ENCODE measurements at places on chromosomes 1 and 21.

GRCh38 chr1:110675060-110675791, 486 bp upstream of the KCNA3 start:
- DNase-seq, result peak; percentile 13

GRCh38 chr1:114340892-114341291, 170.1 kb downstream of the TRIM33 start:
- DNase-seq, result no peak

DNA sequence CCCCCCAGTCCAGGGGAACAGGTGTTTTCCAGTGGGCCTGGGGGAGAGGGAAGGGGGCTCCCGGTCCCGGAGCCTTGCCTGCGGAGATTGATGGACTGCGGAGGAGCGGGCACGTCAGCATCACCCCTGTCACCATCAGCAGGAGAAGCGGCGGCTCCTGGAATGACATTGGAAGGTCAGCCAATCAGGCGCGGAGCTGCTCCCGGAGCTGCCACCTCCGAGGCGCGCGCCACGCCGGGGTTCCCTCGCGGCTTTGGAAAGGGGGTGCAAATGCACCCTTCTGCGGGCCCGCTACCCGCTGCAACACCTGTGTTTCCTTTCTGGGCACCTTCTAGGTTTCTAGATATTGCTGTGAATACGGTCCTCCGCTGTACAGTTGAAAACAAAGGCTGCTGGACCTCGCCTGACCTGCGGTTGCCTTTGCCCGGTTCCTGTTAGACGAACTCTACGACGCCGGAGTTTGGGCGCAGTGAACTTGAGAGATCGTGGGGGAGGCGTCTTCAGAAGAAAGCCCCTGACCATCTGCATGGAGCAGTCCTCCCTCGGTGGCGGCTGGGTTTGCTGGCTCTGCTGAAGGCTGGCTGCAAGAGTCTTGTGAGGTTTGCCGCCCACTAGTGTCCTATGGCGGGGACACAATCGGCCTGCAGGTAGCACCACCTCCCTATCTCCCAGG, 5.3 kb downstream of the DSCAM start:
- DNase-seq, result no peak

- DNase-seq, result no peak
Measured at GRCh38 chr1:177007437-177008161, 156.9 kb downstream of the ASTN1 start.

GRCh38 chr1:61426254-61426653, 298.7 kb downstream of the TM2D1 start:
- no peak for DNase-seq

DNA sequence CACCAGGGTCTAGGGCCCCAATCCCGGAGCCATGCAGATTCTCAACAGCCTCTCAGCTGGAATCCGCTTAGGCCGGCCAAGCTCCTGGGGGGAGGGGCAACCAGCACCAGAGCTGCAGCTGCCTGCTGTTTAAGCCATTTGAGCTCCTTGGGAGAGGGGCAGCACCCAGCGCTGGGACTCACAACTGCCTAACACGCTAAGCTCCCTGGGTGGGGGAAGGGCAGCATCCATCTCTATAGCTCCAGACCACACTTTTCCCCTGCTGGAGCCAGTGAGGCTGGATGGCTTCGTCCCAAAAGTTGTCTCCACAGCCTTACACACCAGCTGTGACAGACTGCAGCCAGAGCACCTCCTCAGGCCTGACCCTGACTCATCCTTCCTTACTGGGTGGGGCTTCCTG, 6.9 kb upstream of the PTGFR start:
- no peak for DNase-seq

DNA sequence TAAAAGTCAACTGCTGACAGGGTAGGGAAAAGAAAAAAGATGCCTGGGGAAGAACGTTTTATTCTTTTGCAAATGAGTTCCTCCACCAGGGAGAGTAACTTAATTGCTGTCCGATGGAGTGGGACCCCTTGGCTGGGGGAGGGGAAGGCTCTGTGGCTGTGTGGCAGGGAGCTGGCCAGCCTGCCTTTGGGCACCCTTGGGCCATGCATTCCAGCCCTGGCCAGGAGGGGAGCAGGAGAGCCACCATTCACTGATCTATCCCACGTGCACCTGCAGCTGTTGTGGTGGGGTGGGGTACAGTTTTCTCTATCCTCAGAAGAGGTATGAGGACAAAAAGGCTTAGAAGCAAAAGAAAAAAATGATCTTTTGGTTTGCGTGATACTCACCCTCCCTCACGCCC, 116.9 kb downstream of the KCNK1 start:
- no peak for DNase-seq

DNA sequence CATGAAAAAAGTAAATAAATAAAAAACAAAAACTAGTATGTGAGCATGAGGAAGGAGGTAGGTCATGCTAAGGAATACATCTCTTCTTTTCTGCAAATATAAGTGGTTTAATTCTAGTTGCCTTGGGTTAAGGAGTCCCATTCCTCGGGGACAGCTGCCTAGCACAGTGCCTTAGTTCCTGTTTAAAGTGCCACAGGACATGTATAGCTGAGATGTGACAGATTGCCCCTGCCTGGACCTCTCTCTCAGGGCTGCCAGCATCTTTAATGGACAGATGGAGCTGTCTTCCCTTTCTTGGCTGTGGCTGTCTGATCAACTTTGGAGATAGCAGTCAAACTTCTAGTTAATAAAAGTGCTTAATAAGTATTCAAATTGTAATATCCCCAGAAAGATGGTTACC, 50.0 kb downstream of the TSEN15 start:
- no peak for DNase-seq

All from GM12892 (cell line).